Cortex of kidney (tissue), 1 donor: ENCODE measurements at places on chromosomes 16 and 17.

DNA sequence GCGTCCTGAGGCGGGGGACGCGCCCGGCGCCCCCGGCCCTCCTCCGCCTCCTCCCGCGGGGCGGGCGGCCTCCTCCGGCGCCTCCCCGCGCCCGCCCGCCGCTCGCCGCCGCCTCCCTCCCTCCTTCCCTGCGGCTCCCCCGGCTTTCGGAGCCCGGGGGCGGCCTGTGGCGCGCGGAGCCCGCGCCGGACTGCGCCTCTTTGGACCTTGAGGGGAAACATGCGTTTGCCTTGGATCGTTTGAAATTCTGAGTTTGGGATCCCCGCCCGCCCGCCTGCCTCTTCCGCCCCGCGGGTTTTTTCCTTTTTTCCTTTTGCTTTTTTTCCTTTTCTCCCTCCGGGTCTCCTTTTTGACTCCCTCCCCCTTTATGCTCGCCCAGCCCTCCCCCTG is 390 bp downstream of the ZNRF1 start:
- DNase-seq = no peak

GRCh38 chr17:1557355-1558095 is 5.1 kb downstream of the PITPNA start:
- DNase-seq = no peak

- DNase-seq = no peak
These were observed 6.6 kb downstream of the COX6A2 start for GRCh38 chr16:31421587-31421986.

GRCh38 chr17:79444198-79444597 is 166.7 kb downstream of the RBFOX3 start:
- no peak for DNase-seq

DNA sequence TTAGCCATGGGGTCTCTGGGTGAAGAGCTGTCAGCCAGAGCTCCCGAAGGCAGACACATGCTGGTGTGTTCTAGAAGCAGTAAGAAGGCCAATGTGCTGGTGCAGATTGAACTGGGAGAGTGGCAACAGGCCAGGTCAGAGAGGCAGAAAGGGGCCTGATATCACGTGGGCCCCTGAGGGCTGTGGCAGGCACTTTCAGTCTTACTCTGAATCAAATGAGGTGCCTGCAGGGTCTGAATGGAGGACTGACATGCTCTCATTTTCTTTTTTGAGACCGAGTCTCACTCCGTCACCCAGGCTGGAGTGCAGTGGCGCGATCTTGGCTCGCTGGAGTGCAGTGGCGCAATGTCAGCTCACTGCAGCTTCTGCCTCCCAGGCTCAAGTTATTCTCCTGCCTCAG is 293.8 kb downstream of the ABCC12 start:
- no peak for DNase-seq

DNA sequence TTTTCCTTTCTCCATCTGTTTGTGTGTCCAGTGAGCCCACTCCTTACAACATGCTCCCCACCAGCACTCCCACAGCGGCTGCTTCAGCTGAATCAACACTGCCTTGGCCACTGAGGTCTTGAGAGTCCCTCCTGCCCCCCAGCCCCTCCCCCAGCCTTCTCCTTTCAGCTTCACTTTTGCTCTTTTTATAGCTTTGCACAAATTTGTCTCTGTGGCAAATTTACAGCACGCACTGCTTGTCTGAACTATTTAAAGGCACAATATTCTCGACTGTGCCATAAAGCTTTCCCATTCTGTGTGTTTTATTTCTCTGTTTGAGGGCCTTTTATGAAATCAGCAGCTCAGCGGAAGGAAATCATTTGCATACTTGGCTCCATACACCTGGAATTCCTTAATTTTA is 579.3 kb downstream of the TOX3 start:
- no peak for DNase-seq

DNA sequence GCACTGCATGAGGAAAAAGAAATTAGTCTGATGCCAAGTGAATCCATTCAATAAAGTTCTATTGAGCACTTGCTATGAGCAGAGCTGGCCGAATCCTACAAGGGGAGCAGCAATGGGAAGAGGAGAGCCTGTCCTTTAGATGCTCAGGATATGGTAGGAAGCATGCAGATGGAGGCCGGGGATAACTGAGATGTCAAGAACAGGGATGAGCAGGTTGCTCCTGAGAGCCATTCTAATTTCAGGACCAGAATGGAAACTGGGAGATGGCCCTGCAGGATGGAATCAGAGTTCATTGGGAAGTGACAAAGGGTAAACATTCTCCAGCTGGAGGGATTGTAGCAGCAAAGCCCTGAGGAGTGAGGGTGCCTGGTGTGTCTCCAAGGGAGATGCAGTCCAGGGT is 88.0 kb downstream of the CBLN1 start:
- no peak for DNase-seq

DNA sequence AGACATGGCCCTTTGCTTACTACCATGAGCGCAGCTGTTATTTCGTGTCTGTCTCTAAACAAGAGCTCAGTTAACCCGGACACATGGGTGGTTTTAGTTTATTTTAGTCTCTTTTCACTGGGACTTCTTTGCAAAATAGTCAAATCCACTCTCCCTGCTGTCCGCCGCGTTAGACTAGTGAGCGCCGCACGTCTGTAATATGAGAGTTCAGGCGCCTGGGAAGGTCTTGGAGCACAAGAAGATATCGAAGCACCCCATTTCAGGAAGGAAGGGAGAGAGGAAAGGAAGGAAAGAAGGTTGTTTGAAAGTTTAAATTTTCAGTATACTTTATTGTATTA is 111.0 kb upstream of the CHMP6 start:
- no peak for DNase-seq

GRCh38 chr16:24776501-24777220 is 47.2 kb downstream of the TNRC6A start:
- DNase-seq = no peak

DNA sequence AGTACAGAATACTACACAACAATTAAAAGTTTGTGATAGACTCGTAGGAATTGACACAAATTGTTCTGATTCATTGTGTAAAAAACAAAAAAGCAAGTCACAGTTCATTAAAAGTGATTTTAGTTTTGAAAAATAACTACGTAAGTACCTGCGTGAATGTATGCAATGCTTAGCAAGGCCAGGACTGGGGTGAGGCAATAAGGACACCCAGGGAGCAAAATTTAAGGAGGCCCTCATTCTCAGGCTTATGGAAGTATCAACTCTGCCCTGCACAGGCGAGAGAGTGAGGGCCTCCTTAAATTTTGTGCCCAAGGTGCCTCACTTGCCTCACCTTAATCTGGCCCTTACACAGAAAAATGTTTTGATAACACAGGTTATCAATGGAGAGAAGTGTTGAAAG is 31.4 kb downstream of the NOG start:
- DNase-seq = no peak

- DNase-seq = no peak
These were observed 14.7 kb upstream of the CTCF start for GRCh38 chr16:67547423-67548264.

DNA sequence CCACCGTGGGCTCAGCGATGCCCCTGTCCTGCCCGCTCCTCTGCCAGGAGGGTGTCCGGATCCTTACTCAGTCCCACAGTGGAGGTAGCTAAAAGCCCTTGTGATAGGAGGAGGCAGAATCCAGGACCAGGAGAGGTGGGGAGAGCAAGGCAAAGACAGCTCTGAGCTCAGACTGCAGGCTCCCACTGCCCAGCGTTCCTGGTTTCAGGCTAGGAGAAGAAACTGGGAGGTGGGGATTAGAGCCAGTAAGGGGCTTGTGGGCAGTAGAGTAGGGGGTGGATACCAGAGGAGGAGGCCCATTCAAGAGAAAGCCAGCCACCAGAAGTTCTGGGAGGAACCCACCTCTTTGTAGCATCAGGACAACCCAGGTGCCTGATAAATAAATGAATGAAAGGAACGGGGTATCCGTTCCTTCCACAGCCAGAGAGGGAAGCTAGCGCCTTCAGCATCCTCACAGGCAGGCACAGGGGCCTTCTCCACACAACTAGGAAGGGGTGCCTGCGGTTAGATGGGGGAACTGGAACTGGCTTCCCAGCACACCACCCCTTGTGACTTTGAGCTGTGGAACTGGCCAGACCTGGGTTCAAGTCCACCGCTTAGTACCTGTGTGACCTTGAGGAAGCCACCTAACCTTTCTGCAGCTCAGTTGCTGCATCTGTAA is 2.3 kb downstream of the IL21R start:
- DNase-seq = no peak

GRCh38 chr17:61261001-61261637 is 138.5 kb upstream of the TBX2 start:
- DNase-seq = no peak

DNA sequence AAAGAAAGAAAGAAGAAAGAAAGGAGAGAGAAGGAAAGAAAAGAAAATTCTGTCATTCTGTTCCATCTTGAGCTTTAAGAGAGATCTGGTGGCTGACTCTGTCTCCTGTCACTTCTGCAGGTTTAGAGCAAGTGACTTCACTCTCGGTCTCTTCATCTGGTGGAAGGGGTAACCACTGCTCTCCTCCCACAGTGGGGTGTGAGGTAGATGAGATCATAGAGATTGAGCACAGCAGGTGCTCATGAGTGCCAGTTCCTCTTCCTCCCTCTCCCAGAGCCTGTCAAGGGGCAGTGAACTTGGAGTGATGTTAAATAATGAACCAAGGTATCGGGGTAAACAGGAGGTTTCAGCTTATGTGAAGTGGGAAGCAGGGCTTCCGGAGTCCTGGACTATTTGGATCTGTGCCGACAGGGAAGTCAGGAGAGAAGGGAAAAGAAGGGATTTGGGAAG is 47.7 kb downstream of the BEAN1 start:
- DNase-seq = no peak

DNA sequence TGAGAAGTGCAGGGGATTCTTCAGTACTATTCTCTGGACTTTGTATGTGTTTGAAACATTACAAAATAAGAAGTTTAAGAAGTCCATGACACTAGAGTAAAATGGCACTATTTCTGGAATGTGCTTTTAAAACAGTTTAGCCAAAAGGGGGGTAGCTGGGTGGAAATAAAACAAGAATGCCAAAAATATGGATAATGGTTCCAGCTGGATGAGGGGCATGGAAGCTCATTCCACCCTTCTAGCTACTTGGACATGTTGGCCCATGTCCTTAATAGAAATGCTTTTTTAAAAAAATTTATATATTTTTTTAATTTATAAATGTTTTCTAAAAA is 13.1 kb downstream of the ZC3H7A start:
- DNase-seq = no peak

- no peak for DNase-seq
These were observed 989 bp upstream of the DUSP14 start for GRCh38 chr17:37488607-37489196.

- no peak for DNase-seq
These were observed 58.7 kb upstream of the NOL11 start for GRCh38 chr17:67659028-67659427.

- DNase-seq = no peak
These were observed 10.9 kb downstream of the ACLY start for GRCh38 chr17:41907633-41908539.

DNA sequence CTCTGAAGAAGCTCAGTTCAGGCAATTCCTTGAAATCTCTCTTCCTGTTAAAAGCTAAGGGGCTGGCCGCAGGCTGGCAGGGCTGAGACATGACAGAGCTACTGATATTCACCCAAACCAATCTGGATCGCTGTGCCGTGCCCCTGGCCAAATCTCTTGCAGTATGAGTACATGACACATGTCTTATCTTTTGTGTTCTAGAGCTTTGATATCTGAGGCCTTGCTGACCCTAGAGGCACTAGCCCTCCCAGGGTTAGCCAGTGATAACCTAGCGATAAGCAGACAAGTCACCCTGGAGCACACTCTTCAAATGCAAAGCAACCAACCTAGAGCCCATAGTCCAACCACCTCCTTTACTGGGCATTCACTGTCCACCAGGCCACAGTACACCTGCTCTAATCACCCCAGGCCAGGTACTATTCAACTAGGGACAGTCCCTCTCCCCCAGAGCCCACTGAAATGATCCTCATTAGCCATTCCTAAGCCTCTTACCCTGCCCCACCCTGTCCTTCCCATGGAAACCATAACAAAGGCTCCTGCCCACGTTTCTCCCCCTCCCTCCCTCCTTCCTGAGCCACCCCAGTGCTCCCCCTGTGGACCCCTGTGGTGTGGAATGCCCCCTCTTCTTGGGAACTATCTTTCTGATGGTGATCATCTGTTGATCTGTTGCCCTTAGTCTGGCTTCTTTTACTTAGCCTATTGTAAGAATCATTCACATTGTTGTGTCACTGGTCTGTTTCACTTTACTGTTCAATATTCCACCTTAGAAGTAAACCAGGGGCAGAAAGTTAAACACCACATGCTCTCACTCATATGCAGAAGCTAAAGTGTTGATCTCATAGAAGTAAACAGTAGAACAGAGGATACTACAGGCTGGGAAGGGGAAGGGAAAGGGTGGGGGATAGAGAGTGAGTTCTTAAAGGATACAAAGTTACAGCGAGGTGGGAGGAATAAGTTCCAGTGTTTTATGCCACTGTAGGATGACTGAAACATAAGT is 52.5 kb downstream of the TEKT5 start:
- DNase-seq = no peak

DNA sequence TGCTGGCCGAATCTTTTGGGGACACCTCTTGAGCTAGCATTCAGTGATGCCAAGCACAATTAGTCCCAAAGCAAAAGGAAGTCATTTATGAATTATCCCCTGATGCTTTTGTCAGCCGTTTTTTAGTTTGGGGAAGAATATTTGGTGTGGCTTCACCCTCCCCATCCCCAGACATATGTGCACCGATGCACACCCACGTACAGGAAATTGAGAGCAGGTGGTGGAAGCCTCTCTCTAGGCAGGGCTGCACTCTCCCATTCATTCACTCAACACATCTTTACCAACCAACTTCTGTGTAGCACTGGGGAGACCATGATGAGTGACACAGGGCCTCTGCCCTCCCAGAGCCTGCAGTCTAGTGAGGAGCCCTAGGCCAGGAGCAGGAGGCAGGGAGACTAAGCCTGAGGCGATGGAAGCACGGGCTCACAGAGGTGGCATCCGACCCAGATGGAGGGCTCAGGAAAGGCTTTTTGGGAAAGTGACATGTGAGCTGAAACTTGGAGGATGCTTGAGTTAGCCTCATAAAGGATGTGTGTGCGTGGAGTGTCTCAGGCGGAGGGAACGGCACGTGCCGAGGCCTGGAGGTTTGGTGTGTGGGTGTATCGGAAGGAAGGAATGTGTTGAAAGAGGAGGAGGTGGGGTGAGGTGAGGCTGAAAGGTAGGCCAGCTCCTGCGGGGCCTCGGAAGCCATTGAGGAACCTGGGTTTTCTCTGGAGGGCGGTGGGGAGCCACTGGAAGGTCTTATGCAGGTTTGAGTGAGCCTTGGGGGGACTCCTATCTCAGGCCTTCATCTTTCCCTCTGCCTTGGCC is 43.8 kb downstream of the PSME3IP1 start:
- no peak for DNase-seq

DNA sequence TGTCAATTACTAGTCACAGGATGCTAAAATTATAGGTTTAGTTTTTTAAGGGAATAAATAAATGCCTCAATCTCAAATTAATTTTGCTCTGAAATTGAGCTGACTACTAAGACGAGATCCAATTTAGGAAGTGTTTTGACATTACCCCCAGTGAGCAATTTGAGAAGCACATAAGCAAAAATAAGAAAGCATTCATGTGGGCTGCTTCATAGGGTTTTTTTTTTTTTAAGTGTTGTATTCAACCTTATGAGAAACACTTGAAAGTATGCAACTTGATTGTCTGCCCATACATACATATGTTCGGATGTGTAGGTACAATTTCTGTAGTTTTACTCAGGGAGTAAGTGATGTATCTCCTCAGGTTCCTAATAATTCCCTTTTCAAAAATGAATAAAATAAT is 77.6 kb downstream of the PRKCA start:
- no peak for DNase-seq

GRCh38 chr17:37513711-37514110 is 24.0 kb downstream of the DUSP14 start:
- no peak for DNase-seq
